ENCODE measurements at places on chromosomes 7 and 10.

DNA sequence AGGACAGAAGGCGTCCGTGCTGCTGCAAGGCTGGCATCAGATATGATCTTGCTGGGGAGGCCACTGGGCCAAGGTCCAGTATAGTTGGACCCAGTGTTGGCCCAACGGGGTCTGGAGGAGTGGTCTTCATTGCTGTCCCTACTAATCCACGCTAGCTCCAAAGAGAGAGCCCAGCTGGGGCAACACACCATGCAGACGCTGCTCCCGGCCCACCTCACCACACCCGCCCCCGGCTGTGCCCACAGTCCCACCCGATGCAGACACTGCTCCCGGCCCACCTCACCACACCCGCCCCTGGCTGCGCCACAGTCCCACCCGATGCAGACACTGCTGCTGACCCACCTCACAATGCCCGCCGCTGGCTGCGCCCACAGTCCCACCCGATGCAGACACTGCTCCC, 121.5 kb downstream of the VIPR2 start:
- DNase-seq, result no peak

DNA sequence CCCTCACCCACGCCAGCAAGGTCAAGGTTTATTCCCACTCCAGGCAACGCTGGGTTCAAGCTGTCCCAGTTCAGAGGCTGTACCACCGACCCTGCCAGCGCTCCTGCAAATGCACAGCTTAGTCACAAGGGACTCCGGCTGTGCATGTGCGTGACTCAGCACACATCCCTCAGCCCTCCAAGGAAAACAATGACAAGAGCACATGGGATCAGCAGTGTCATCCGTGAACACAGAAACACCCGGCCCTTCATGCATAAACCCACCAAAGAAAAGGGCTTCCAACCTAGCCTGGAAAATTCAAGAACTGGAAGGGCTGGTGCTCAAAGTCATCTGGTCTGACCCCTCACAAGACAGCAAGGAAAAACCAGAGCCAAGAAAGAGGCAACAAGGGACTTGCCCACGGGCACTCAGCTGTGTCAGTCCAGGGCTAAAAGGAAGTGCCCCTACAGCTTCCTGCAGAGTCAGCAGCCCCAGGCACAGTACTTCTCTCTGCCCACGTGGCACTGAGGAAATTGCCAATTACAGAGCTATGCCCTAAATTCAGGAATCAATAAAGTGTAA, 106.1 kb downstream of the KCNMA1 start:
- DNase-seq, result peak; percentile 70

DNA sequence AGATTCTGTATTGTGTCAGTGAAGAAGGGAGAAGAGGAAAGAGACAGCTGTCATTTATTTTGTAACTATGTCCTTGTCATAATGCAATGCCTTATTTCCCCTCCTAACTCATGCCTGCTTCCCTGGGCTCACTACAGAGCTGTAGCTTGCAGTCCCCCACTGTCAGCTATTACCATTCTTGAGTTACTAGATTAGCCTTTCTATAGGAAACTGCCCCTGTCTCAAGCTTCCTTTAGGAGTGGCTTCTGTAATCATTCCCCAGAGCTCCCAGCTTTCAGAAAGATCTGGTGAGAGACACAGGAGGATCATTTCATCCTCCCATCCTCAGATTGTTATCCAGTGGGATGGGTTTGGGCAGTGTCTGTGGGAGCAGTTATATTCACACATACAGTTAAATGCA, 32.4 kb upstream of the SMKR1 start:
- no peak for DNase-seq

- no peak for DNase-seq
These were observed 95.1 kb downstream of the NPY start for GRCh38 chr7:24378871-24379616.

GRCh38 chr7:125599387-125599786, 669.8 kb upstream of the POT1 start:
- DNase-seq, result no peak

- DNase-seq, result no peak
These were observed 18.7 kb upstream of the CBLL1 start for GRCh38 chr7:107725138-107725740.

DNA sequence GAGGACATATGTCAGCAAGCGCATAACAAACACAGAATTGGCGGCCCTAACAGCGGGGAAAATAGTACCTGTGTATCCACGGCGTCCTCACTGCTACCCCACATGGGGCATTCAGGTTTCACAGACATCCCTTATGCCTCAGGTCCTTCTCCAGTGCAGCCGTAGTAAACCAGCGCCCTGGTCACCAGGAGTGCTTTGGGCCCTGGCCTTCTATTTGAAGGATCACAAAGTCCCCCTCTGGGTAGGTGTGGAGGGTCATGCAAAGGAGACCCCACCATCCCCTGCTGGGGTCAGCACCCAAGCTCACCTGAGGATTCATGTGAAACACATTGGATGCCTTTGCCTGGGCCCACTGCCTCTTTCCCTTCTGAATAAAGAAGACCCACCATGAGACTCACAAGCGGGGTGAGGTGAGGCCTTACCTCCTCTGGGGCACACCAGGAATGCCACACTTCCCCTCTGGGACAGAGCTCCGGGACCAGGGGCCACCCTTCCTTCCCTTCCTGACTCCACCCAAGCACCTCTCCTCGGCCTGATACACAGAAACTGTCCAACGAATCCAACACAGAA, 18.8 kb downstream of the CLRN3 start:
- DNase-seq, result no peak

All from thoracic aorta (tissue), 2 donors.